Lung microvascular endothelial cell (primary cell): ENCODE measurements at places on chromosomes 13 and 19. TPM values are rescaled to one million over a fixed set of nuclear protein-coding genes. Genes with fewer than 3 reads are reported as not detected.
A peak's percentile ranks its signal among the peaks of the same experiment; 100 is the strongest.

Gene STOML3
- total RNA-seq: not detected in 2 replicates

Gene TMIGD2
- total RNA-seq: not detected in 2 replicates

Gene CEACAM21
- total RNA-seq: 6.8 and 10.7 TPM in 2 replicates

Gene SMG9
- 3.7 and 3.8 TPM in 2 replicates for total RNA-seq

Gene KCNRG
- 5.9 and 10.7 TPM in 2 replicates for total RNA-seq

Gene LGI4
- not detected in 2 replicates for total RNA-seq

DNA sequence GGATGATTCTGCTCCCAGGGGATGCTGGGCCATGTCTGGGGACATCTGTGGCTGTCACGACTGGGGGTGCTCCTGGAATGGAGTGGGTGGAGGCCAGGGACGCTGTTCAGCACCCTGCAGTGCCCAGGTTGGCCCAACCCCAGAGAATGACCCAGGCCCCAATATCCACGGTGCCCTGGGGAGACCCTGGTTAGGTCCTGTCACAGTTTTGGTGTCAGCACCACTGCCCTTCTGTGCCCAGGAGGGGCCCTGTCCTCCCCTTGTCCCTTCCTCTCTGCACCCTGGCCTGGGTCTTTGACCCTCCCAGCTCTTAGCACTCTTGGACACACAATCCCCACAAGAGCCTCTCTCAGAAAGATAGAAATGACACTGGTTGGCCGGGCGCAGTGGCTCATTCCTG lies 85.3 kb downstream of the GADD45B start:
- no peak for DNase-seq

DNA sequence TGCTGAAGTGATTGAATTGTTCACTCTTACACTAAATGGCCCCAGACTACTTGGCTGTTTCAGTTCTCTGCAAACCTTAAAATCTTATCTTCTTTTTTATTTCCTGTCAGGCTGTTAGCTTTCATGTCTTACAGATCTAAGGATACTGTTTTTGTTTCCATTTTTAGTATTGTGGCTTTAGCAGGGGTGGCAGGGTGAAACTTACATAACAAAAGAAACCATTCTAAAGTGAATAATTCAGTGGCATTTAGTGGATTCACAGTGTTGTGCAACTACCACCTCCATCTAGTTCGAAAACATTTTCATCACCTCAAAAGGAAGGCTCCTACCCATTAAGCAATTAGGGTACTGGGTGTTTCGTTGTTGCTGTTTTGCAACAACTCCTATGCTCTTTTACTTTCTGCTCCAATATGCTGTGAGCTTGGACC lies 19.8 kb downstream of the TMEM272 start:
- DNase-seq: no peak

GRCh38 chr13:30222254-30222653 lies 85.1 kb downstream of the KATNAL1 start:
- peak; percentile 51 for DNase-seq

- no peak for DNase-seq
Observed at GRCh38 chr19:30682146-30682998, 310.2 kb downstream of the ZNF536 start.

- peak; percentile 83 for DNase-seq
Observed at GRCh38 chr19:9914315-9915207, 21.8 kb downstream of the OLFM2 start.

GRCh38 chr19:49881186-49881585 lies 3.7 kb downstream of the TBC1D17 start:
- no peak for DNase-seq

- DNase-seq: no peak
Observed at GRCh38 chr19:43310221-43310620, 40.9 kb upstream of the PSG9 start.

DNA sequence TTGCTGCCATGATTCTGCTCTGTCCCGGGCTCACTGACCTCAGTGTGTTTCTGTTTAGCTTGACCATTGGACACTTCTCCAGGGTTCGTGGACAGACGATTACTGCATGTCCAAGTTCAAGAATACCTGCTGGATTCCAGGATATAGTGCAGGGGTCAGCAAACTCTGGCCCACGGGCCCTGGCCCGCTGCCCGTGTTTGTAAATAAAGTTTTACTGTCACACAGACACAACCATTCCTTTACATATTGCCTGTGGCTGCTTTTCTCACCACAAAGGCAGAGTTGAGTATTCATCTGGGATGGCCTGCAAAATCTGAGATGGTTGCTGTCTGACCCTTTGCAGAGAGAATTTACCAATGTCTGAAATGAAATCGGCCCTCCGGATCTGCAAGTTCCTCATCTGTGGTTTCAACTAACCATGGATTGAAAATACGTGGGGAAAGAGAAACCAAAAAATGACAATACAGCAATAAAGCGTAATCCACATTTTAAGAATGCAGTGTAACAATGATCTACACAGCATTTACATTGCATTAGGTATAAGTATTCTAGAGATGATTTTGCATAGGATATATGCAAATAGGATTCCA lies 25.9 kb upstream of the F2RL3 start:
- no peak for DNase-seq

- DNase-seq: no peak
Observed at GRCh38 chr19:38537071-38537936, 80.4 kb downstream of the MAP4K1 start.

DNA sequence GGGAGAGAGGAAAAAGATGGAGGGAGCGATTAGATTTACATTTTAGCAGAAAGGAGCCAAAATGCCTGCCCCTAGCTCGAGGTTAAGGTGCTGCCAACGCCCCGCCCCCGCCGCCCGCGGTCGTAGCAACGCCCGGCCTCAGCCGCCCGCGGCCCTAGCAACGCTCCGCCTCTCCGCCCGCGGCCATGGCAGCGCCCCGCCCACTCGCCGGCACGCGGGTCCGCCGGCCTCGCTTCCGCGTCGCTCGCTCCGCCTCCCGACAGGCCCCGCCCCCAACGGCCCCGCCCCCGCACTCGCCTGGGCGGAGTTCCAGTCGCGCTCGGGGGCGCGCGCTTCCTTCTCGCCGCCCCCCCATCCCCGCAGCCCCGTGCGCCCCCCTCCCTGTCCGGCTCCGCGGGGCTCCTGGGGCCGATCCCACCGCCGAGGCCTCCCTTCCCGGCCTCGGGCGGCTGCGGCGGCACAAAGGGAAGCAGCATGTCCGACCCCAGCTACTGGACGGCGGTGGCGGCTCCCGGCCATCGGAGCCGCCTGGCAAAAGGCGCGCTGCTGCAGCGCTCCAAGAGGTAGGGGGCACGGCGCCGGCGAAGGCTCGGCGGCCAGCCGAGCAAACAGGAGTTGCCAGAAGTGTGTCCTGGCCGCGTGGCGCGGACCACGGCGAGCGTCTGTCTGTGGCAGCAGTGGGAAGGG lies 20.3 kb downstream of the MAST3 start:
- DNase-seq: peak; percentile 88

DNA sequence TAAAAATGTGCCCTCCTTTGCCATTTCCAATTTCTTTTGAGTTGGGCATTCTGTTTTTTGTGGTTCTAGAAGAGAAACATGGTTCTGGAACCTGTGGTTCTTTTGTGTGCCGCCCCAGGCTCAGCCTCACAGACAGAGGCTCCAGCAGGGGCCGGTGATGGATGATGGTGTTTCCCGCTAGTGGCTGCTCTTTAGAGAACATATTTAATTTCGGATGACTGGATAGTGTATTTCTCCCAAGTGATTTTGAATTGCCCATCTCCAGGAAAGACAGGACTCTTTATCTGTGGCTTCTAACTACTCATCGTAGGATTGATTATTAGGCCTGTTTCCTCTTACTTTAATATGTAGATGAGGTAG lies 75.2 kb downstream of the KL start:
- DNase-seq: no peak
